H9 (cell line): ENCODE measurements at places on chromosomes 12 and 14. TPM values are rescaled to one million over a fixed set of nuclear protein-coding genes. Genes with fewer than 3 reads are reported as not detected.

The TAS2R31 gene
- total RNA-seq, result 1.7 and 2.3 TPM in 2 replicates

The PNP gene
- total RNA-seq, result 83.9 and 87.5 TPM in 2 replicates

DNA sequence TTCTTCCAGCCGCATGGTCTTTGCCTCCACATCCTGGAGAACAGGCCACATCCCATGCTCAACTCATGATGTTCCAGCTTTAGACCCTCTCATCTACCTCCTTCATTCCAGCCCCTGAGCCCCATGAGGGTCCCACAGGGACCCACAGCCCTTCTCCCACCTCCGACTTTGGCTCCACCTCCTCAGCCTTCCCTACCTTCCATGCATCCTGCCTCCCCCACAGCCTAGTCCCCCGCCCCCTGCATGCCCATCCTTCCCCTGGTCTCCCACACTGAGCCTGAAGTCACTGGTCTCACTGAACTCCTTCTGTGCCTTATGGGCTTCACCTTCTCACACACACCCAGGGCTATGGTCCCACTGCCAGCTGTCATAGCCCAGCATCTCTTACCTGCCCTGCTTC lies 9.8 kb downstream of the RAPGEF3 start:
- no peak overlapping the region for H3K4me3 ChIP-seq
- H3K4me1 ChIP-seq, result peaks cover 14% of the 10 kb centered on the region
- no peak for DNase-seq
- H3K27me3 ChIP-seq, result no peaks in the 10 kb centered on the region
- no peak overlapping the region for H3K27ac ChIP-seq

GRCh38 chr14:68444449-68445168 lies 348.3 kb downstream of the ZFP36L1 start:
- H3K4me3 ChIP-seq, result no peak overlapping the region
- H3K27ac ChIP-seq, result no peak overlapping the region
- H3K36me3 ChIP-seq, result no peaks in the 10 kb centered on the region
- H3K4me1 ChIP-seq, result peaks cover 2% of the 10 kb centered on the region
- no peak for DNase-seq

The RFLNA gene
- 9.7 and 10.6 TPM in 2 replicates for total RNA-seq

DNA sequence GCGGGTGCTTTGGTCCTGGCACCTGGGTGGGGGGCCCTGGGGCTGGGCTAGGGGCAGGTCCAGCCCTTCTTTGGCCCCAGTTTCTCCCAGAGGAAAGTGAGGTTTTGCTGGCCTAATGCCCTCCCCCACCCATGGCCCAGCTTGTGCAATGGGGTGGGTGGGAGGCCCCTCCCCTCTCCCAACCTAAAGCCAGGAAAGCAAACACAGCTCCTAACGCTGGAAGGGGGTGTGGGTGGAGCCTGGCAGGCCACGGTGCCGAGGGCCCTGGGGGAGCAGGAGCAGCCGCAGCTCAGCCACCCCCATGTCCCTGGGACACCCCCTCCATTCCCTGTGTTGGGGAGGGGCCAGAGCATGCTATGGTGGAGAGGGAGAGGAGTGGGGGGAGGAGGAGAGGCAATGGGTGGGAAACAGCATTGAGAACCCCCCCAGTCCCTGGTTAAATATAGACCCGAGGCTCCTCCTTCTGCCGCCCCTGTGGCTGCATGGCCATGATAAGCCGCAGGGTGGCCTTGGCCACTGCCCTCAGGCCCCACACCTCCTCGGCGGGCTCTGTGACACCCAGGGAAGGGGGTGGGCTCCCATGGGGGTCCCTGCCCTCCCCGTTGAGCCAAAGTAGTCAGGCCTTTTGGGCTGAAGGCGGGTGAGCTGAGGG lies 4.7 kb downstream of the EXOC3L4 start:
- H3K27ac ChIP-seq, result no peak overlapping the region
- H3K27me3 ChIP-seq, result no peaks in the 10 kb centered on the region
- H3K4me3 ChIP-seq, result no peak overlapping the region
- no peaks in the 10 kb centered on the region; the same call in 2 of the 3 replicates for H3K36me3 ChIP-seq
- DNase-seq, result no peak
- H3K4me1 ChIP-seq, result no peaks in the 10 kb centered on the region; the same call in 1 of the 2 replicates

The SPIC gene
- total RNA-seq, result not detected in 2 replicates

GRCh38 chr14:31229638-31230572 lies 22.3 kb upstream of the HECTD1 start:
- no peak overlapping the region for H3K27ac ChIP-seq
- H3K27me3 ChIP-seq, result no peaks in the 10 kb centered on the region
- no peaks in the 10 kb centered on the region for H3K36me3 ChIP-seq
- DNase-seq, result peak; percentile 54
- peak overlapping the region; percentile 63; the same call in 2 of the 3 replicates for H3K4me3 ChIP-seq
- peaks cover 3% of the 10 kb centered on the region; the same call in 1 of the 2 replicates for H3K4me1 ChIP-seq

- DNase-seq, result no peak
- no peak overlapping the region for H3K27ac ChIP-seq
- H3K4me1 ChIP-seq, result no peaks in the 10 kb centered on the region
- H3K27me3 ChIP-seq, result peaks cover 10% of the 10 kb centered on the region; the same call in 1 of the 2 replicates
- H3K36me3 ChIP-seq, result no peaks in the 10 kb centered on the region
These were observed 3.2 kb upstream of the SYNE3 start for GRCh38 chr14:95519699-95520098.

DNA sequence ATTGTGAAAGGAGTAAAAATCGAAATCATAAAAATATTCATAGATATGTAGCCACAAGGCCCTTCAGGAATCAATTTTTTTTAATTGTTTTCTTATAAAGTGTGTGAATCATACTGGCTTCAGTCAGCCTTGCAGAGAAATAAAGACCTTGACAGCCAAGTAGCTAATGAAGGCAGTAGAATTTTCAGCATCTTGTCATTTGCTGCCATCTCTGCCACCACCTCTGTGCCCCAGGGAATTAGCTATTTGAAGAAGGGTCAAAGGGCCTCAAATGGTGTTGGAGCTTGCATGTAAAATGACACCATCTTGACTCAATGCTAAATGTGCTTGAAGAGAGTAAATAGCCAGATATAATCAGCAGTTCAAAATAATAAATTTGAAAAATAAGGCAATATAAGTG lies 359.4 kb upstream of the DCN start:
- H3K4me3 ChIP-seq, result no peak overlapping the region
- no peaks in the 10 kb centered on the region for H3K36me3 ChIP-seq
- H3K27me3 ChIP-seq, result no peaks in the 10 kb centered on the region
- no peaks in the 10 kb centered on the region for H3K4me1 ChIP-seq
- H3K27ac ChIP-seq, result no peak overlapping the region
- DNase-seq, result no peak

The LBHD2 gene
- not detected in 2 replicates for total RNA-seq

DNA sequence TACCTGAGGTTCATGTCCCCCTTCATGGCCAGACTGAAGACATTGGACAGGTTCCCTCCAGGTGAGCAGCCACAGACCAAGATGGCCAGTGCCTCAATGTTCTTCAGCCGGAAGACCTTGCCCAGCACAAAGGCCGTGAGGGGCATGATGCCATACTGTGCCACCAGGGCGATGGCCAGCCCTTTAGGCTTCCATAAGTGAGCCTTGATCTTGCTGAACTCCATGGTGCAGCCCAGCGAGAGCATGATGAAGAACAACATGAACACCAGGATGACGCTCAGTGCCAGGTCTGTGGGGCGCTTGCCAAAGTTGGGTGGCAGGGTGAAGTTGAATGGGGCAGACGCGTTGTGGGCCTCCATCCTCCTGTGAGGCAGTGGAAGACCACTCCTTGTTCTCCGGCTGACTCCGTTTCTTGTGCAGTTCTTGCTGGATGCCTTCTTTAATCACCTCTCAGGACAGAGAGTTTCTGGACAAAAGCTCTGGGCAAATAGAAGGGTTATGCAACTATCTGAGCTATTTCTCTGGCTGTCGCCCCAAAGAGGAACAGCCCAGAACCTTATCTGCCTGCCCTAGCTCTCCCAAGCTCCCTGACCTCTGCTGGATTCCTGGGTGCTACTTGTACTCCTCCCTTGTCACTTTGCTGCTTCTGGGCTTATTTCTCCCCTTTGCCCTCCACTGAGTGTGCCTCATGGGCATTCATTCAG lies at the start of gene SLC10A1:
Gene SLC10A1, minus strand, starts transcription at position 445 of the 704 bp plus-strand sequence. Its CDS starts 86 bp downstream, at position 359.
- H3K36me3 ChIP-seq, result peaks cover 3% of the 10 kb centered on the region; the same call in 1 of the 3 replicates
- no peak within 1 kb of the TSS for H3K4me3 ChIP-seq
- H3K27ac ChIP-seq, result no peak within 1 kb of the TSS
- no peak for DNase-seq
- H3K4me1 ChIP-seq, result peaks cover 5% of the 10 kb centered on the region; the same call in 1 of the 2 replicates

GRCh38 chr12:29552994-29553748 lies 55.7 kb upstream of the OVCH1 start:
- H3K4me1 ChIP-seq, result no peaks in the 10 kb centered on the region
- no peak overlapping the region for H3K4me3 ChIP-seq
- no peak for DNase-seq
- H3K36me3 ChIP-seq, result peaks cover 14% of the 10 kb centered on the region
- H3K27me3 ChIP-seq, result no peaks in the 10 kb centered on the region

DNA sequence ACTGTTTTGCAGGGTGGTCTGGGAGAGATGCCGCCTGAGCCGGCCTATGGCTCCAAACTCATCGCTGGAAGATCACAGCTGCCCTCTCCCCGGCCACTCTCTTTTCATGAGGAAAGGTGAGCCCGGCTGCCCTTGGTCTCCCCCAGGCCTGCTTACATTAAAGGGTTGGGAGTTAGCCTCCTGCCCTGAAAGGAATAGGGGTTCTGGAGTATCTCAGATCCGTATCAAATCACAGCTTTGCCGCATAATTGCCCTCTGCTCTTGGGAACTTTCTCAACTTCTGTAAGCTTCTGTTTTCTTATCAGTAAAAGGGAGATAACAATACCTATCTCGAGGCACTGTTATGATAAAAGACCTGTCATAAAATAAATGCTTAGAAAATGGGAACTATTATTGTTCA lies 17.6 kb downstream of the PHLDA1 start:
- H3K36me3 ChIP-seq, result no peaks in the 10 kb centered on the region
- no peak overlapping the region for H3K27ac ChIP-seq
- peaks cover 2% of the 10 kb centered on the region; the same call in 1 of the 2 replicates for H3K4me1 ChIP-seq

DNA sequence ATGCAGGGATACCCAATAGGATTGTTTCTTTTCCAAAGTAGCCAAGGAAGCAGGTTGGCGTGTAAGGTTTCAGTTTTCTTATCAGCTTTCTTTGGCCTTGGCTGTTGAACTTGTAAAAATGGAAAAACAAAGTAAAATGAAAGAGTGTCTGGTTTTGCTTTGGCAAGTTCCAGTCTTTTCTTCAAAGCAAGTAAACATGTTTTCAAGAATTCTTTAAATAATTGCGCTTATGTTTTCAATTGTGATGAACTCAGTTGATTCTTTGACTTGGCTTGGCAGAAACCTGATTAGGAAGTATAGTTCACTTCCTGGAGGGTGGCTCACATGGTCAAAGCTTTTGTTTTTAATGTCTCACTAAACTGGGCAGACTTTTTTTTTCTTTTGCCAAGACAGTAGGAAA lies 112.2 kb upstream of the USP44 start:
- no peak for DNase-seq
- no peak overlapping the region for H3K4me3 ChIP-seq
- H3K27ac ChIP-seq, result no peak overlapping the region

The LIN7A gene
- 18.3 and 18.4 TPM in 2 replicates for total RNA-seq

The FAM181A gene
- total RNA-seq, result not detected in 2 replicates

The PROX2 gene
- total RNA-seq, result not detected in 2 replicates

GRCh38 chr14:56244138-56244789 lies 126.1 kb downstream of the PELI2 start:
- no peaks in the 10 kb centered on the region for H3K27me3 ChIP-seq
- no peak overlapping the region for H3K4me3 ChIP-seq
- no peak overlapping the region for H3K27ac ChIP-seq
- H3K4me1 ChIP-seq, result no peaks in the 10 kb centered on the region
- no peak for DNase-seq

DNA sequence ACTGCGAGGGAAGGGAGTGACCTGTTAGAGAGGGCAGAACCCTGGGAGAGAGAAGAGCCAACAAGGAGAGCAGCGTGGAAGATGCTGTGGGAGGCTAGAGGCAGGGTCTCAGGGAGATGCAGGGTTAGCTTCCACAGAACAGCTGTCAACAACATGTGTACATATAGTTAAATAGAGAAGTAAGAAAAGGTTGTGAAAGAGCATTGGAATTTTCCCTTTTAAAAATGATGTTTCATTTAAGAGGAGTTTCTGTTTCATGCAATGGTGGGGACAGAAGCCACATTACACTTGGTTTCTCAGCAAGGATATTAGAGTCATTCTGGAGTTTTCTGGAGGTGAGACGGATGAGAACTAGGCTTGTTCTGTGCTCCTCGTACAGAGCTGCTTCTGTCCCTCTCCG lies 23.8 kb upstream of the TBC1D30 start:
- no peak for DNase-seq
- H3K4me3 ChIP-seq, result no peak overlapping the region
- no peak overlapping the region for H3K27ac ChIP-seq
- no peaks in the 10 kb centered on the region; the same call in 2 of the 3 replicates for H3K36me3 ChIP-seq
- H3K27me3 ChIP-seq, result no peaks in the 10 kb centered on the region

GRCh38 chr12:122087431-122088178 lies 9.0 kb downstream of the MLXIP start:
- H3K4me3 ChIP-seq, result no peak overlapping the region
- H3K36me3 ChIP-seq, result peaks cover 11% of the 10 kb centered on the region
- H3K27me3 ChIP-seq, result no peaks in the 10 kb centered on the region
- H3K4me1 ChIP-seq, result peaks cover 2% of the 10 kb centered on the region; the same call in 1 of the 2 replicates

The OR10P1 gene
- total RNA-seq, result not detected in 2 replicates

GRCh38 chr12:57216921-57217879 lies 606 bp downstream of the NXPH4 start:
- no peak for DNase-seq
- peaks cover 64% of the 10 kb centered on the region for H3K27me3 ChIP-seq
- H3K4me1 ChIP-seq, result peaks cover 8% of the 10 kb centered on the region

The FOXG1 gene
- 0.07 and 0.11 TPM in 2 replicates for total RNA-seq

GRCh38 chr12:108820707-108821406 lies 36.5 kb downstream of the SSH1 start:
- no peaks in the 10 kb centered on the region; the same call in 1 of the 2 replicates for H3K4me1 ChIP-seq
- no peak overlapping the region for H3K4me3 ChIP-seq
- no peak for DNase-seq
- no peak overlapping the region for H3K27ac ChIP-seq

DNA sequence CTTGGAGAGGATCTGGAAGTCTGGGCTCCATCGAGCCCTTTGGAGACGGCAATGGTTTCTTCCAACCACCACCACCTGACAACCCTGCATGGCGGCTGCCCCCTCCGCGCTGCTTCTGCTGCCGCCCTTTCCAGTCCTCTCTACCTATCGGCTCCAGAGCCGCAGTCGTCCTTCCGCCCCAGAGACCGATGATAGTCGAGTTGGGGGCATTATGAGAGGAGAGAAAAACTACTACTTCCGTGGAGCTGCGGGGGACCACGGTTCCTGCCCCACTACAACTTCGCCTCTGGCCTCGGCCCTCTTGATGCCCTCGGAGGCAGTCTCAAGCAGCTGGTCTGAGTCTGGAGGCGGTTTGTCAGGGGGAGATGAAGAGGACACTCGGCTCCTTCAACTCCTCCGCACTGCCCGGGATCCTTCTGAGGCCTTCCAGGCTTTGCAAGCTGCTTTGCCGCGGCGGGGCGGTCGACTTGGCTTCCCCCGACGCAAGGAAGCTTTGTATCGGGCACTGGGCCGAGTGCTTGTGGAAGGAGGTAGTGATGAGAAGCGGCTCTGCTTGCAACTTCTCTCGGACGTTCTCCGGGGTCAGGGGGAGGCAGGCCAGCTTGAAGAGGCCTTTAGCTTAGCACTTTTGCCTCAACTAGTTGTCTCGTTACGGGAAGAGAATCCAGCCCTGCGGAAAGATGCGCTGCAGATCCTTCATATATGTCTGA lies 499 bp downstream of the TOGARAM1 start:
- H3K4me3 ChIP-seq, result no peak overlapping the region
- peaks cover 5% of the 10 kb centered on the region; the same call in 1 of the 3 replicates for H3K36me3 ChIP-seq
- H3K27ac ChIP-seq, result peak overlapping the region; percentile 29
- H3K4me1 ChIP-seq, result peaks cover 10% of the 10 kb centered on the region
- no peaks in the 10 kb centered on the region for H3K27me3 ChIP-seq

The NAV3 gene
- 0.81 and 3.0 TPM in 2 replicates for total RNA-seq

The DAO gene
- total RNA-seq, result not detected in 2 replicates

GRCh38 chr14:51547260-51547659 lies 104.5 kb upstream of the FRMD6 start:
- H3K27me3 ChIP-seq, result no peaks in the 10 kb centered on the region
- no peaks in the 10 kb centered on the region for H3K4me1 ChIP-seq
- H3K27ac ChIP-seq, result no peak overlapping the region
- no peak overlapping the region for H3K4me3 ChIP-seq

The SOAT2 gene
- total RNA-seq, result not detected in 2 replicates

The FAM222A gene
- 2.8 and 3.2 TPM in 2 replicates for total RNA-seq
